MV-4-11 (cell line): ENCODE measurements at places on chromosomes 2 and 18.

- no peak for DNase-seq
Observed at GRCh38 chr2:42698940-42699339, 65.0 kb downstream of the OXER1 start.

DNA sequence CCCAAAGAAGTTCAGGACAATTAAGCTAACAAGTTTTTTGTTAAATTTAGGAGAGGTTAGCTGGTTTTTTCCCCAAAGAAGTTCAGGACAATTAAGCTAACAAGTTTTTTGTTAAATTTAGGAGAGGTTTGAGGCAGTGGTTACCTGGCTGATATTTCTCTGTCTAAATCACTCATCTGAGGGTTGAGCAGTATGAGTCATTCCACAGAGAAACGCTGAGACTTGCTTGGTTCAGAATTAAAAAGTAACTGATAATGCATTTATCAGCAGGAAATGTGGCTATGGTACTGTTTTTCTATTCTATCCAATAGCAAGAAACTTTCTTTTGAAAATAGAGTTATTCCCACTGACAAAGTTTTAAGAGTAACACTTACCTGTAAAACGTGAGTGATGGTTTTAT lies 22.8 kb upstream of the KIDINS220 start:
- DNase-seq, result no peak

GRCh38 chr2:127044977-127045661 lies 61.8 kb downstream of the BIN1 start:
- no peak for DNase-seq

DNA sequence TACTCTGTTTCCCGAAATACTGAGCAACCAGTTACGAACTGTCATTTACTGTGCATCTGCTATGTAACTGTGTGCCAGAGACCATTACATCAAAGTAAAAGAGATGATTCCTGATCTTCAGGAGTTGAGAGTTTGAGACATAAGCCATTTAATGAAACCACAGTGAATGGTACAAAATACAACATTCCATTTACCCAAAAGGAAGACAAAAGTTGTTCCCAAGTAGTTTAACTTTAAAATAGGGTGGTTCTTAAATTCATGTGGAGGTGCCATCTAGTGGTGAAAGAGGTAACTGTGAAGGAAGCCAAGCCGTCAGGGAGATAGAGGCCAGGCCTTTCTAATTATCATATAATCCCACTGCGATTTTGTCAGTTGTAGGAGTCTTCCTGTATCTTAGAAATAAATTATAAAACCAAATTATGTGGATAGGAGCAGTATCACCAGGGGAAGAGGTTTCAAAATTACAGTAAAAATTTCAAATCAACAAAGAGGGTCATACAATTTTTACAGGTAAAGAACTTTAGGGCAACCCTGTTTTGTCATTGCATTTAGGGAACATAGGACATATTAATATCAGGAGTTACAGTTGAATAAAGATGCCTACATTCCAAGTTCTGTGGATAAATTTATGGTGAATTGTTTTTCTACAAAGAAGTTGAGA lies 67.7 kb downstream of the EPAS1 start:
- peak; percentile 37 for DNase-seq

DNA sequence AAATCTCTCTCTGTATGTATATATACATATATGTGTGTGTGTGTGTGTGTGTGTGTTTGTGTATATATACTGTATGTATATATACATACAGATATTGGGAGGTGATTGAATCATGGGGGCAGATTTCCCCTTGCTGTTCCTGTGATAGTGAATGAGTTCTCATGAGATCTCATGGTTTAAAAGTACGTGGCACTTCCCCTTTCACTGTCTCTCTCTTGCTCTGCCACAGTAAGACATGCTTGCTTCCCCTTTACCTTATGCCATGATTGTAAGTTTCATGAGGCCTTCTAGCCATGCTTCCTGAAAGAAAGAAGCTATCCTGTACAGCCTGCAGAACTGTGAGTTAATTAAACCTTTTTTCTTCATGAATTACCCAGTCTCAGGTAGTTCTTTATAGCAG lies 18.8 kb upstream of the CCDC195 start:
- DNase-seq, result peak; percentile 83

- DNase-seq, result peak; percentile 42
Observed at GRCh38 chr2:57444752-57445430, 601.7 kb upstream of the VRK2 start.
